ENCODE measurements at places on chromosomes 12 and 14. TPM values are rescaled to one million over a fixed set of nuclear protein-coding genes. Genes with fewer than 3 reads are reported as not detected.

The C1R gene
- 4.4 TPM for total RNA-seq

The SLC17A8 gene
- total RNA-seq: not detected

DNA sequence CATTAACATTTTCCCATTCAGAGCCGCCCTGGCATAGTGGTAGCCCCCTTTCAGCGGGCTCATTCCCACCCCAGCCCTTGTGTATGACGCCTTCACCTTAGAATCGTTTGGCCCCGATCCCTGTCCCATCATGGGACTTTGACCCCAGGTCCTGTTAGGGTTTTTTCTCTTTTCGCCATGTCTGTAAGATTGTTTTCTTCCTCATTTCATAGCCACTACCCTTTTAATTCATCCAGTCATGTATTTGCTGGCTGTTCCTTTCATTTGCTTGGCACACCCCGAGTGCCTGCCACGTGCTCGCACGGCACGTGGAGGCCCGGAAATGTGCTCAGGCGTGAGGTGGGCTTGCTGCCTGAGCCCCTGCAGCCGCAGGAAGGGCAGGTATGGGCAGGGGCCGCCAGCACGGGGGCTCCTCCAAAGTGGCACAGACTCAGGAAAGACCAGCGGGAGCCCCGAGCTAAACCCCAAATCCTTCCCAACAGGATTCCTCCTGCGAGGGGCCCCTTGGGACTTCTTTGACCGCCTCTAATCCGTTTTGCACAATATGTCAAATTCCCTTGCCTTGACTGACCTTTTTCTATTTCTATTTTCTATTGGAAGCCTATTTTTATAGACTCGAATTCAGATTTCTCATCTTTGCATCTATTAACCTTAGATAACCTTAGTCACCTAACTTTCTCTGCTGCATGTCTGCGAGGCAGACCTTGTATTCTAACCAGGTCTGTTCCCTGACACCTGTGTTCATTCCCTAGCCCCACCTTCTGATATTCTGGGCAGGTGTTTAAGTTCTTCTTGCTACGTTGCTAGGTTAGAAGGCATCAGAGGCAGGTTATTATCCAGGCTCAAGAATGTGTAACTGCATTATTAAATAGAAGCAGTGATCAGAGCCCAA, 114.8 kb downstream of the EML1 start:
- no peak for DNase-seq

GRCh38 chr14:66595394-66595793, 87.4 kb downstream of the GPHN start:
- no peak for DNase-seq

GRCh38 chr12:30827101-30828066, 72.6 kb upstream of the CAPRIN2 start:
- no peak for DNase-seq

Measured in PC-3 (cell line).